Muscle of back (tissue), 13 donors: ENCODE measurements at places on chromosomes 2 and 18.
A peak's percentile ranks its signal among the peaks of the same experiment; 100 is the strongest.

DNA sequence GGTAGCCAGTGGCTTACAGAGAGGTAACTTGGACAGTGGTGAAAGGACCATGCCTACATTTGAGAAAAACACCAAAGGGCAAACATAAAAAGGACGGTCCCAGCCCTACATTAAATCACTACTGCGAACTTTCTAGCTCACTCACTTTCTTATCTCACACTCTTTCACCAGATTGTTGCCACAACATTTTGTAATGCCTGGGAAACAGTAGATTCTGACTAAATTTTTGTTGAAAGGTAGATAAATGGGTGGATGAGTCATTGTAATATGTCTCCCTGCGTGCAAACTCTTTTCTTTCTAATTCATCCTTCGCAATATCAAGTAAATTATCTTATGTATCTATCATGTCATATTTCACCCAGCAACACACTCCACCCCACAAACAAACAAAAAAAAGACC lies 192.2 kb downstream of the IRS1 start:
- no peak for DNase-seq

- no peak for DNase-seq
Measured at GRCh38 chr2:24082787-24083566, 1.7 kb downstream of the TP53I3 start.

DNA sequence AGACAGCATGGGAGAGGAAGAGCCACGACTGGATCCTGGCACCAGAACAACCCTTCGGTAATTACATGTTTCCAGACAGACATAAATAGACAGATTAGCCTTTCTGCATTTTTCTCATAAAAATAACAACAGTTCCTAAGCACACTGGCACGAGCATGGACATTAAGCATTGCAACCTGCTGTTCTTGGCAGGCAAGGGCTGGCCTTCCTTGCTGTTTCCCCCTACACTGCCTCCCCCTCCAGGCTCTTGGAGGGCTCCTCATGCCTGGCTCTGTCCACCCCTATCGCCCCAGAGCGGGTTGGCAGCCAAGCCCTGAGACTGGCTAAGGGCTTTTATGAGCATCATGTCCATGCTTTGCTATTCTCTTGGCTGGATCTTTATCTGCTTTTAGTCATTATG lies 89.6 kb downstream of the TTC32 start:
- DNase-seq: peak; percentile 49

GRCh38 chr2:197453914-197454398 lies 604 bp downstream of the COQ10B start:
- no peak for DNase-seq

- no peak for DNase-seq
Measured at GRCh38 chr2:179954026-179954425, 53.1 kb downstream of the CWC22 start.

DNA sequence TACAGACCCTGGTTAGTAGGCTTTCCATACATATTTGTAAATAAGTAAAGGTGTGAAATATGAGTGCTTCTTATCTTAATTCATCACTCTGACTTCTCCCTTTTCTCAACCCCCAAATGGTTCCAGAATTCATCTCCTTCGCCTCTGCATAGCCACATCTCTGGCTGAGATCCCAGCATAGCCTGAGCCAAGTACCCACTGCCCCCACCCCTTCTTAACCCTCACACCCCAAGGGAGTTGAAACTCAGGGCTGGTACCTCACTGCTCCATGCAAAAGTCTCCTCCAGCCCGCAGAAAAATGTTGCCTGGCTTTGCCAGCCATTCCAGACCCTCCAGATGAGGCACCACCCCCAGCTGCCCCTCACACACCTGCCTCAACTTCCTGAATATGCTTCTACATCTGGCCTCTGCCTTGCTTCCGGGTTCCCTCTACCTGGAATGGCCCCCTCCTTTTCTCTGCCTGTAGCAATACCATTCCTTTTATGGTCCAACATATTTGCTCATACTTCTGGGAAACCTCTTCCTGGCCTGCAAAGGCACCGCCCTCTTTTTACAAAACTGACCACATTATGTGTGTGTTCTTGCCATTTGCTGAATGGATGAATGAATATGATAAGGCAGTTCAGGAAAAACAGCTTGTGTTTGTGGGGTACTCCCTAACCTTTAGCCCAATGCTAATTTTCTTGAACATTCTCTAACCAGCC lies 112.8 kb downstream of the CELF4 start:
- DNase-seq: no peak

- DNase-seq: peak; percentile 95
Measured at GRCh38 chr2:74472086-74472944, at the start of gene MRPL53. Gene MRPL53 (minus strand): TSS chr2:74472680. CDS start chr2:74472660, 20 bp downstream.
